NCI-H345 (cell line): ENCODE measurements at places on chromosomes 3 and 15.

DNA sequence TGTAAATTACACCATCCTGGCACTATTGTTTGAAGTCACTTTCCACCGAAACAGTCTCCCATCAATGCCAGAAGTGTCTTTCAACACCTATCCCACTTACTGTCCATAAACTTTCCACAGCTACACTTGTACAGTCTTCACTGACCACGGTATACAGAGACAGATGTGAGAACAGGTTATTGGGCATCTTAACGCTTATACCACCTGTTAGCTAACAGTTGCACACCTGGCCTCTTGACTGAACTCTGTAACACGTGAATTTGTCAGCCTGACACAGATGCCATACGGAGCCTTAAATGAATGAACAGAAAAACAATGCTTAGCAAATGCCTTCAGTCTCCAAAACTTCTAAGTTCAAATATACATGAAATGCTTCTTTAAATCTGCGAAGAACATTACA, 440.5 kb downstream of the SHQ1 start:
- peak; percentile 1 for DNase-seq

DNA sequence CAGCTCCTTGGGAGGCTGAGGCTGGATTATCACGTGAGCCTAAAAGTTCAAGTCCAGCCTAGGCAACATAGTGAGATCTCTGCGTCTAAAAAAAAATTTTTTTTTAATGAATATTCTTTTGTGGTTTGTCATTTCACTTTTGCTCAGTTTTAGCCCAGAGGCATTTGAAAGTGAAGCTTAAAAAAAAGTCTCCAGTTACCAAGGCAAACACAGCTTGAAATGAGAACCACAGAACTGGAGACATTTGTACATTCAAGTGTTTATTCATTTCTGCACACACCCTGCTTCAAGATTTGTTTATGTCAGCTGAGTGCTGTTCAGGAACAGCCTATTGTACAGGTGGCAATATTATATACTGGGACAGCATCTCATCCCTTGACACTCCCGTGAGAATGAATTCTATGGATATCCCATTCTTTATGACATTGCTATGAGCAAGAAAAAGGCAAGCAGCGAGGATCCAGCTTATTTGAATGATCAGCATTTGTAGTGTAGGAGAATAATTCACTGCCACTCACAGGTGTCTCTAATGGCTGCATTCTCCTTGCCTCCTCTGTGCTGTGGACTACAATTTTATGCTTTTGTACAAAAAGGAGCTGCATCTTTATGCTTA, 444.8 kb upstream of the GRM7 start:
- peak; percentile 53 for DNase-seq

- no peak for DNase-seq
These were observed 164.3 kb downstream of the PCCB start for GRCh38 chr3:136414476-136414875.

- no peak for DNase-seq
These were observed 99.6 kb downstream of the SHQ1 start for GRCh38 chr3:72748659-72749058.

DNA sequence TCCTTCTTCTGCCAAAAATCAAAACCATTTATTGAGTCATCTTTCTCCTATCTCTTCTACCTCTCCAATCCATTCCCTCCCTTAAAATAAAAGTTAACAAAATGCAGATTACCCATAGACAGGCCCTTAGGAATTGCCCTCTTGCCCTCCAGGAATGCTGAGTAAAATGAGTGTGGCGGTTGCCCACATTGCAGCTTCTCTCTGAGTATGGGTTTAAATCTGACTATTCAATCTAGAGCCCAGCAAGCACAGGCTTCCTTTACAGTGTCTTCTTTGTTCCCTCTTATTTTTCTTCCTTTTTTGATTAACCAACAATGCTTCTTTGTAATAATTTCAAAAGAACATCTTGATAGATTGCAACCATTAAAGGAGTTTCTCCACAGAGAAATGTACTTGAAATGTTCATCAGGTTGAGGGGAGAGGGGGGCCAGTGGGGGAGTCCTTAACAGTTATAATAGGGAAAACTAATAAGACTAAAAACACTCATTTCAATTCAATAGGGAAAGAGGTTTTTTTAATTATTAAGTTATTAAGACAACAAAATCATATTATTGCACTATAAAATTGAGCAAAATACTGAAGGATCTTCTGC, 135.3 kb upstream of the LMCD1 start:
- DNase-seq: no peak

- DNase-seq: no peak
These were observed 114.7 kb downstream of the ETFA start for GRCh38 chr15:76196269-76197231.
